ENCODE measurements at places on chromosomes 5 and 9. TPM values are rescaled to one million over a fixed set of nuclear protein-coding genes. Genes with fewer than 3 reads are reported as not detected.
A peak's percentile ranks its signal among the peaks of the same experiment; 100 is the strongest.

- no peak for DNase-seq
Observed at GRCh38 chr5:80756292-80756691, 101.5 kb upstream of the DHFR start.

GRCh38 chr5:124628721-124629596 is 117.5 kb downstream of the ZNF608 start:
- no peak for DNase-seq

- peak; percentile 19 for DNase-seq
Observed at GRCh38 chr5:142864290-142865260, 94.4 kb downstream of the ARHGAP26 start.

DNA sequence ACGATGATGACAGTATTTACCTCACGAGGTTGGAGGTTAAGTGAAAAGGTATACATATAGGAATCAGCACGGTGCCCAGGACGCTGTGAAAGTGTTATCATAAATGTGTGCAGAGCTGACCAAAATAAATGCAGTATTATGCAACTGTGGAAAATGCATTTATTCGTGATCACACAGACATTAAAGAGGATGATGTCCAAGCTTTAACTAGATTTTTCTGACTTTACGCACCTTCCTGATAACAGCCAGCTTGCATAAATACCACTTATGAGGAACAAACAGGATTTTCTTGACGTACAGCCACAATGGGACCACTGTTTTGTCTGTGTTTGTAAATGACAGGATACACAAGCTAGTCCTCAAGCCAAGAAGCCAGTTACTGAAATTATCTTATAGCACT is 71.4 kb upstream of the ATP10B start:
- DNase-seq: no peak

DNA sequence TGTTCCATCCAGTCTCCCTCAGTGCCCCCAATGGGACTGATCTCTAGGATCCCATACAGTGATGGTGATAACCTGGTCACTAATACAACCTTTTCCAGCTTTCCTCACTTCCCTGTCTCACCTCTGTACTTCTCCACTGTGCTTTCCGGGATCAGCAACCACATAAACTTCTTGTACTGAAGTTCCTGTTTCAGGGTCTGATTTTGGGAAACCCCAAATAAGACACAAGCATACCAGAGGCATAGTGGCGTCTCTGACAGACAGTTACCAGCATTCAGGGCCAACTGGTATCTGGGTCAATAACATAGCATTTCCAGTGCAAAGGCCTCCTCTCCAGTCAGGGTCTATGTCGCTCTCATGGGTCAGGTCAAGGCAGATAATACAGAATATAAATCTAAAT is 64.3 kb downstream of the GLDC start:
- DNase-seq: no peak

DNA sequence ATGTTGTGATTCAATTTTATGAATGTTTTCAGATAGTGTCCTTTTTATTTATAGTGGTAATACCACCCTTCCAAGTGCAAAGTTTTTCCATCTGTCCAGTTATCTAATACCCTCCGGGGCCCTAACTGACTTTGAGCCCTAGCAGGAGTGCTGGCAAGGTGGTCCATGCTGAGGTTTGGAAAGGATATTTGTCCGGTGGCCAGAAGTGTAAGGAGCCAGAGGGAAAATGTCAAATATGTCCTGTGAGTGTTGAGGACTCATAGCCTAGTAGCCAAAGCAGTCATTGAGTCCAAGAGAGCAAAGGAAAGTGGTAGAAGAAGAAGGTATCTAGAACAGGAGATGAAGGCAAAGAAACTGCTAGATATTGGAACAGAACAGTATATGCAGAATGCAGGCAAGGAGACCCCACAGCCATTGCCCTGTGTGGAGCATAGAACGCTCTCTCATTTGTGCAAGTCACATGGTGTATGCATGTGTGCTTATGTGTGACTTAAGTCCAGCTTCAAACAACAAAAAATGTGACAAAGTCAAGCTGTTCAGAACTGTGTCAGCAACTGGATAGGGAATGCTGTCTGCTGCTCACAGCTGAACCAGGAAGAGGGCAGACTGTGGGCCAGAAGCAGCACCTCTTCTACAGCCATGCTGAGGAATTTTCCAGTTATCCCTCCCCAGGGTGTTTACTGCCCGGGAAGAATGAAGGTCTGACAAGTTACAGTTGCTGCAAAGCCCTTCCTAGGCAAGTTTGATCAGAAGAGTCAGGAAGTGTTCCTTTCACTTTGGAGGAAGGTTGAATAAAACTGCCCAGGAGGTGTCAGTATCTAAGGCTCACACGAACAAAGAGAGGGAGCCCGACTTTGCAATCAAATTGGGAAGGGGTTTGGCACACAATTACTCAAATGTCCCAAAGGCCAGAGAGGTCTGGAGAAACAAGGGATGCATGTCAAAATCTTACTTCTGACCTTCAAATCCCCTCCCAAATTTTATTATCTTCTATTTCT is 463.3 kb upstream of the DMAC1 start:
- DNase-seq: no peak

DNA sequence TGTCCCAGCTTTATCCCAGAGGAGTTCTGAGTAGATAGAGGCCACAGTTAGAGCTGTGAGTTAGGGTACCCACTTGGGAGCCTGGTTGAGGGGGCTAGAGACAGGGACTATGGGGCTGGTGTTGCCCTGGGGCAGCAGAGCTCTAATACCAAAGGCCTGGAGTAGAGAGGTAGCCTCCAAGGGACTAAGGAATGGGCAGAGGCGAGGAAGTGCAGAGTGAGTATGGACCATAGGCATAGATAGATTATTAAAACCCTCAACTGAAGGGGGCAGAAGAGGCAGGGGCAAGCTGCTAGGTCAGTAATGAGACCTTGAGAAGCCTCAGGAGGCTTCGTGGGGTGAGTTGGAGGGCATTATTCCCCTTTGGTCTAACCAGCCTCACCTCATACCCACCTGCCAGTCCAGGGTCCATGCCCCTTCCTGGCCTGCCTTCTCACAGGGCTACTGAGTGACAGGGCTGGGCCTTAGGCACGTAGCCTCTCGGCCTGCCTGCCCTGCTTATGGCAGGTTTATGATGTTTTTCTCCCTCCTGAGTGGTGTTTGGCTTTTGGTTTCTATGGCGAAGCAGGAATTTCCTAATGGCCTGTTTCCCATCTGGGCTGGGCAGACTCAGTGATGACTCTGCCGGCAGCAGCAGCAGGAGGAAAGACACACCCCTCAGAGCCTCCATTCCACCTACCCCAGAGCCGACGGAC is 8.0 kb downstream of the PDLIM4 start:
- no peak for DNase-seq

GRCh38 chr5:14206028-14206725 is 63.0 kb downstream of the TRIO start:
- no peak for DNase-seq

DNA sequence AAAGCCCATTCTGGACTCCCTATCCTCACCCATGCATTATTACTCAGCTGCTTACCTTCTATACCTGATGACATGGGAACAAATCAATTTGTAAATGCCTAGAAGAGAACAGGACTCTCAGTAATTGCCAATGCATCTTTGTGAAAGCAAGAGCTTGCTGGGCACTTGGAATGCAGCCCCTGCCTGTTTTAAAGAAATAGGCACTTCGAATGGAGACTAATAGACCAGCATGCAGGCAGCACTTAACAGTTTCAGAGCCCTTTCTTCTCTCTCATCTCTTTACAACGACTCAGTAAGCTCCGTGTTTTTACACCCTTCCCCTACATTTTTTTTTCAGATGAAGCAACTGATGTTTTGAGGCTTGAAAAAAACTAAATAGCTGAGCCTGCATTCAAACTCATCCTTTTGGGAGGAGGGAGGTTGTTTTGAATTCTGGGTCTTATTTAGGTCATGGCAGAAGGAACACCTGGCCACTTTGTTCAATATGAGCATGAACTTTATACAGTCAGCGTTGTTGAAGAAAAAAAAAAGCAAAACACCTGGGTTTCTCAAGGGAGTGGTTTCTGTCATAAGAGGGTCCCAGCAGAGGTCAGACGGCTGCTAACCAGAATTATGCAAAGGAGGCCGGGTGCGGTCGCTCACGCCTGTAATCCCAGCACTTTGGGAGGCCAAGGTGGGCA is 34.6 kb upstream of the WHRN start:
- no peak for DNase-seq

GRCh38 chr9:38036359-38037084 is 32.5 kb downstream of the SHB start:
- no peak for DNase-seq

- DNase-seq: no peak
Observed at GRCh38 chr5:151005950-151006576, 14.3 kb upstream of the GPX3 start.

DNA sequence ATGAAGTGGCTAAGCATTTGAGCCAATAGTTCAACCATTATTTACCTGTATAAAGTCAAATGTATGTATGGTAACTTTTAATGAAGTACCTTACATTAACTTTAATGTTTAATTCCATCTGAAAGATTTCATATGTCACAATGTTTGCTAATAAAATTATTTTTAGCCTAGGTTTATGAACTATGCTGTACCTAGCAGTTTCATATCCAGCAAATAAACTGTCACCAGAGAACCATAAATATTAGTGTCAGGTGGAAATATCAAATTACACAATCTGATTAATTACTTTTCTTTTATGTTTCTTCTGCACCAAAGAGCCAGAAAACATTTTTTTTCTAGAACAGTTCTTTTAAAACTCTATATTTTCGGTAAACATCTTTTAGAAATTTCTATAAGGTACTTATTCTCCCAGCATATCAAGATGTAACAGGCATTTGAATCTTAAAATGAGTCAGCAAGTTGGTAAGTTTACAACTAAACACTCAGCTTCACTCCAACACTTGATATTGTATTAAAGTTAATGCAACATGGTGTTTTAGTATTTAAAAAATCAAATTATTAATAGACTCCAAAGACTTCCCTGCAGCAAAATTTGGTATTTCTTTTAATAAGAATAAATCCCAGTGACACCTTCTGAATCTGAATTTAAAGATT is 8.5 kb upstream of the CCDC192 start:
- no peak for DNase-seq

- no peak for DNase-seq
Observed at GRCh38 chr5:173920024-173920753, 32.0 kb downstream of the CPEB4 start.

DNA sequence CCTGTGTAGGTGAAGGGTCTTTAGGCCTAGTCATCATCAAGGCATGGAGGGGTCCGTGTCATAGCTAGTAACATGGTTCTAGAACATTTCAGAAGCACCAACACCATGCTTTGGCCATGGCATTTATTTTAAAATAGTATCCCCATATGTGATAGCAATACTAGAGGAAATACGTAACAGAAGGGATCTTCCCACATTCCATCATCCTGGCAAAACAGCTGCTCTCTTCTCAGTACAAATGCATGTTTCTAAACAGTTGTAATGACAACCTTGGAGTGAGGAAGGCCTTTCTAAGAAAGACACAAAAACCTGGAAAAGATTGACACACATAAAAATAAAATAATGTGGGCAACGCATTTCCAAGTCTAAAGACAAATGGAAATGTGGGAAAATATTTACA is 97.6 kb downstream of the GADD45G start:
- no peak for DNase-seq

- no peak for DNase-seq
Observed at GRCh38 chr9:100697339-100697738, 119.5 kb downstream of the CAVIN4 start.

DNA sequence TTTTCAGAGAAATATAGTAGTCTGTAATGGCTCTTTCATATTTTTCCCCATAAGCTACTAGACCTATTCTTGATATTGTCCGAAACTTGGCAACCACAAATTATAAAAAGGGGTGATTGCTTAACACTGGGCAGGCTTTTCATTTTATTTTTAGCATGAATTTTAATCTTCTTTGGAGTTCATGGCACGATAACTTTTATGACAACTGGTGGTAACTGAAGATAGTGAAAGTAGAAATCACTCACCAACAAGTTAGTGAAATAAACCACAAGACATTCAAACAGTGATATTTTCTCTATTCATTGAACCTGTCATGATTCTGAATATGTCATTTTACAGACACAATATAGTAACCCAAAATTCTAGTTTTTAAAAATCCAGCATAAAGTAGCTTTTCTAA is 213.9 kb downstream of the PRDM9 start:
- no peak for DNase-seq

GRCh38 chr9:37029776-37030610 is 4.1 kb downstream of the PAX5 start:
- no peak for DNase-seq

GRCh38 chr9:13432904-13433303 is 153.4 kb upstream of the MPDZ start:
- no peak for DNase-seq

- DNase-seq: no peak
Observed at GRCh38 chr5:100600298-100600994, 65.3 kb downstream of the FAM174A start.

DNA sequence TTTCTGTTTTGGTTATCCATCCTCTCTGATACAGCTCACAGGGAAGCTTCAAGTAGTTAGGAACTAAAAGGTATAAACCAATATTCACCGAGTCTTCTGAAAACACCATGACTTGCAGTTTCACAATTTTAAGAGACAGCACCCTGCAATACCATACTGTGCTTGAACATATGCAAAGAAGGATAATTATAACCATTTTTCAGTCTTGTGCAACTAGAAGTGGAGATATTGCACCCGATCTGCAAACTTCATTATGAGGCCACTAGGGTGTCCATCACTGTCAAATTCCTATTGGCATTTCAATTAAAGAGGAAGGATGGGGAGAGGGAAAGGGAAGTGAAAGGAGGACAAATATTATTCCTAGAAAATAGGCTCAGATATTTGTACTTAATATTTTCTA is 32.4 kb upstream of the CEP120 start:
- DNase-seq: no peak

- no peak for DNase-seq
Observed at GRCh38 chr5:84057211-84057610, 327.5 kb downstream of the EDIL3 start.

The NME5 gene
- not detected for total RNA-seq

The FREM1 gene
- total RNA-seq: not detected

The C9orf43 gene
- total RNA-seq: 0.95 TPM

The DROSHA gene
- 28.8 TPM for total RNA-seq

The NKD2 gene
- 0.17 TPM for total RNA-seq

The TRAF1 gene
- 60.3 TPM for total RNA-seq

The TIGD6 gene
- 1.4 TPM for total RNA-seq

The ABCA1 gene
- total RNA-seq: 16.9 TPM

The FBP2 gene
- total RNA-seq: not detected

The CNTFR gene
- not detected for total RNA-seq

The PCDHGB7 gene
- total RNA-seq: not detected

The SEC24A gene
- total RNA-seq: 12.3 TPM

The FAM81B gene
- total RNA-seq: not detected

The PCDHGA1 gene
- not detected for total RNA-seq

The CARD6 gene
- 0.16 TPM for total RNA-seq

The YIPF5 gene
- total RNA-seq: 57.6 TPM
